ENCODE measurements at places on chromosomes 2 and 18. TPM values are rescaled to one million over a fixed set of nuclear protein-coding genes. Genes with fewer than 3 reads are reported as not detected.

RSAD2 gene
- total RNA-seq, result 0.35 TPM

GRCh38 chr2:7900593-7900992 is 781.3 kb upstream of the ID2 start:
- H3K4me3 ChIP-seq, result no peak overlapping the region
- H3K27me3 ChIP-seq, result no peaks in the 10 kb centered on the region
- no peak overlapping the region for H3K27ac ChIP-seq
- DNase-seq, result no peak
- no peaks in the 10 kb centered on the region for H3K36me3 ChIP-seq

DNA sequence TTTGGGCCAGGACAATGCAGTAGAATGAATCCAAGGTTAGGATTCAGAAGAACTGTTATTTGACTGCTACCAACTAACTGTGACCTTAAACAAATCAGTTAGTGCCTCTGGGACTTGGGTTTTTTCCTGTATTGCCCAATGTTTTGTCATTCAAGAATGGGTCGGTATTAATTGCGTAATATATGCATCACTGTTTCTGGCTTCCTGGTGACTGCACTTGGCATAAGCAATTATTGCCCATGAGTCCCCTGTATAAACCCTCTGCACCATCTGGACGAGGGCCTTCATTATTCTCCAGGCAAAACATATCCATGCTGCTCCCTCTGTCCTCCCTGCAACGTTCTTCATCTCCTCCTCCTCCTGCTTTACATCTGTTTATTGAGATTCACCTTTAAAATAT is 255.8 kb upstream of the LRRTM1 start:
- no peaks in the 10 kb centered on the region for H3K27me3 ChIP-seq
- no peak overlapping the region for H3K27ac ChIP-seq
- H3K4me3 ChIP-seq, result no peak overlapping the region
- DNase-seq, result no peak
- no peaks in the 10 kb centered on the region for H3K4me1 ChIP-seq

- no peak overlapping the region for H3K27ac ChIP-seq
- H3K4me3 ChIP-seq, result no peak overlapping the region
- H3K36me3 ChIP-seq, result peaks cover 3% of the 10 kb centered on the region
- DNase-seq, result no peak
- H3K4me1 ChIP-seq, result peaks cover 5% of the 10 kb centered on the region
These were observed 3.4 kb upstream of the NARS1 start for GRCh38 chr18:57624988-57625387.

- H3K27ac ChIP-seq, result no peak overlapping the region
- H3K27me3 ChIP-seq, result peaks cover 14% of the 10 kb centered on the region
- H3K36me3 ChIP-seq, result no peaks in the 10 kb centered on the region
- H3K4me3 ChIP-seq, result no peak overlapping the region
- peak; percentile 7 for DNase-seq
These were observed 185.0 kb downstream of the BCL11A start for GRCh38 chr2:60368456-60368855.
